ENCODE measurements at places on chromosomes 16 and 17.
A peak's percentile ranks its signal among the peaks of the same experiment; 100 is the strongest.

- no peak for DNase-seq
Measured at GRCh38 chr17:80758481-80759376, 214.1 kb downstream of the RPTOR start.

DNA sequence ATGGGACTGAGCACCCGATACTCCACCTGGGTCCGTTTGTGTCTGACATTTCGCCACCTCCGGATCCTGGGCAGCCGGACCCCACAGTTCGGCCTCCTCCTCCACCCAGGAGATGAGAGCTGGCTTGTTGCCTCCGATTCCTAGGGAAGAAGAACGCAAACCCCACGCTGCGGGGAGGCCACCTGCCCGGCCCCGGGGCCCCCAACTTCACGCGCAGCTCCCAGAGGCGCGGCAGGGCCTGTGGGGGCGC, 542 bp downstream of the ZNF764 start:
- no peak for DNase-seq

DNA sequence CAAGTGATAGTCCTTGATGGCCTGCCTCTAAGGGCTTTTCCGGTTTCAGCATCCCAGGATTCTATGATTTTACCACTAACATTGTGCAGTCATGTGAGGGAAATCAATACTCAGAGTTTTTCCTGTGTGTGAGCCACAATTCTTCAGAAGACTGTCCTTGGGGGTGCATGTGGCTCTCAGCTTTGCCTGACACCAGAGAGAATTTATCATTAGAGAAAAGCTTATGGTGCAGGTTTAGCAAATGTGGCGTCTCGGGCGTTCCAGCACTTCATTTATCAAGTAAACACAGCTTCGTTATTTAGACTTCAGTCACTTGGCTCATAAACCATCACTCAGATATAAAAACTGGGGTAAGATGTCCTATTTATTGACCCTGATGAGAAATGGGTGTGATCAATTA, 62.8 kb downstream of the SPACA3 start:
- DNase-seq = no peak

- no peak for DNase-seq
Measured at GRCh38 chr17:58402679-58403078, 14.7 kb downstream of the RNF43 start.

DNA sequence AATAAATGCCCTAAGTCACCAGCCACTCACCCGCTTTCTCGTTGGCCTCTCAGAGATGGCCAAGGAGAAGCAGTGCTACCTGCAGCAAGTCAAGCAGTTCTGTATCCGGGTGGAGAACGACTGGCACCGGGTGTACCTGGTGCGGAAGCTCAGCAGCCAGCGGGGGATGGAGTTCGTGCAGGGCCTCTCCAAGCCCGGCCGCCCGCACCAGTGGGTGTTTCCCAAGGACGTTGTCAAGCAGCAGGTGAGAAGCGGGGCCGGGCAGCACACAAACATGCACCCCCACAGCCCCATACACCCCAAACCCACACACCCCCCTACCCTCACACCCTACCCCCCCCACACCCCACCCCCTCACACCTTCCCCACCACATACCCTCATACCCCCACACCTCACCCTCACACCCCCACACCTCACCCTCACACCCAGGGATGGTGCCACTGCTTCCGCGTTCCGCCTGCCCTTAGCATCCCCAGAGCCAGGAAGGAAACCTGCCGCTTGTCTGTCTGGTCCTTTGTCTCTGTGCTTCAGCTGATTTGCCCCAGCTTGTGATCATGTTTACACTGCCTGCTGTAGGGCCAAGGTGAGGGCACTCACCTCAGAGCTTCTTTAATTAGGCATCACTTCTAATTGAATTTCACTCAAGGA, 41.9 kb upstream of the ENDOV start:
- DNase-seq = no peak

- DNase-seq = peak; percentile 59
Measured at GRCh38 chr17:46979147-46979863, at the start of gene RPRML. Gene RPRML (minus strand): TSS chr17:46979253. CDS start chr17:46979007, 246 bp downstream.

DNA sequence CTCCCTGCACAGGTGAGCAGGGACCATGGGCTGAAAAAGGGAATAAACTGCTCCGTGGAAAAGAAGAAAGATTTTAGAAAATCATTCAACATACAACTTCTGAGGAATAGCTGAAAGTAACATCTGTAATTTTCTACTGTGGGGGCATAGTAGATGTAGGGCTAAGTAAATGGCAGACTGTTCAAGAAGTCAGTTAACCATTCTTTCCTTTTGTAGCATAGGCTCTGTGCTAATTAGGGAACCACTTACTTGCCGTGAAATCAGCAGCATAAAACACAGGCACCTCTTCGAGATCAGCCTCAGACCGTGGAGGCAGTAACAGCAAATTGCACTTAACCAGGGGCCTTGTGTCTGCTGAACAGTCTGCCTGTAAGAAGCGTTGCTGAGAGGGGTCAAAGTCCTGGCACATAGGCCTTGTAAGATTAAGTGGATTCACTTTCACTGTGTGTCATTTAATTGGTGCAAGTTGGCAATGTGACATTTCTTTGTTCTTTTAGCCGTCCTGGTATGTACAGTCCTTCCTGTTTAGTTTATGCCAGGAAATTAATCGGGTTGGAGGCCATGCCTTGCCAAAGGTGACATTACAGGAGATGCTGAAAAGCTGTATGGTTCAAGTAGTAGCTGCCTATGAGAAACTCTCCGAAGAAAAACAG, 10.4 kb downstream of the COG1 start:
- no peak for DNase-seq

DNA sequence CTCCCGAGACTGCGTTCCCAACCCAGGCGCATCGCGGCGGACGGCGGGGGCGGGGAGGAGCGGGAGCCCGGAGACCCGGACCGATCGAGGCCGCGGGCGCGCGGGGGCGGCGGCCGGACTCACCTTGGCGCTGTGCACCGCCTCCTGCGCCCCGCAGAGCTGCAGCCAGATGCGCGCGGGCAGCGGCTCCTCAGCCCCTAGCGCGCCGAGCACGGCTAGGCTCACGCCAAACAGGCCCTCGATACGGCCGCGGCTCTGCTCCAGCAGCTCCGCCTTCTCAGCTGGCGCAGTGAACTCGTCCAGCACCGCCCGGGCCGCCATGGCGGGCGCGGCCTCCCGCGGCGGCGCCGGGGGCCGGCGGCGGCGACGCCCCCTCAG, 339 bp downstream of the N4BP1 start:
- peak; percentile 76 for DNase-seq

DNA sequence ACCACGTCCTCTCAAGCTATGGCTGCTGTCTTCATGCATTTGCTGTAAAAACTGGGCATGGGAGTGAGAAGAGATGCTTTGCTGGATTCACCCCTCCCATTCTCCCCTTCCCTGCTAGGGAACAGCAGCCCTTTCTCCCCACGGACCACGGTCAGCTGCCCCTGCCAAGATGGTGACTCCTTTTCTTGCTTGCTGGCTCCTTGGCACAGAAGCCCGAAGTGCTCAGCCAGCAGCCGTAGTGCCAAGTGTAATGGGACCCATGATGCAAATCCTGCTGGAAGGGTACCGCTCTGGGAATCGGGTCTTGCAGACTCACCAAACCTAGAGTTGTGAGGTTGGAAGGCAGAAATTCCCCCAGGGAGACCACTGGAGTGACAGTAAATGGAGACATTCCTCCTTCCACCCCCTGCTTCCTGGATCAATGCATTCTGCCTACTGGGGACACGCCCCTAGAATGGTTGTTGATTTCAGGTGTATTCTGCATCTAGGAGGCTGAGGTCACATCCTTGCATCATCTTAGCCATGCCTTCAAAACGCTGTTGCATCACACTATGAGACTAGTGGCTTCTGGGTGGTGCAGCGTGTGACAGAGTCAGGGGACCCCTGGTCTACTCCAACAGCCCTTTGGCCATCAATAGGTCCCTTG, 63.0 kb upstream of the CBX4 start:
- no peak for DNase-seq

GRCh38 chr17:15920758-15921239, 24.1 kb upstream of the ADORA2B start:
- DNase-seq = no peak

GRCh38 chr17:39556423-39556822, 51.3 kb downstream of the NEUROD2 start:
- DNase-seq = no peak

- peak; percentile 7 for DNase-seq
Measured at GRCh38 chr16:74201576-74201975, 95.0 kb upstream of the PSMD7 start.
